NCI-H1694 (cell line): ENCODE measurements at places on chromosomes 5 and 9.

DNA sequence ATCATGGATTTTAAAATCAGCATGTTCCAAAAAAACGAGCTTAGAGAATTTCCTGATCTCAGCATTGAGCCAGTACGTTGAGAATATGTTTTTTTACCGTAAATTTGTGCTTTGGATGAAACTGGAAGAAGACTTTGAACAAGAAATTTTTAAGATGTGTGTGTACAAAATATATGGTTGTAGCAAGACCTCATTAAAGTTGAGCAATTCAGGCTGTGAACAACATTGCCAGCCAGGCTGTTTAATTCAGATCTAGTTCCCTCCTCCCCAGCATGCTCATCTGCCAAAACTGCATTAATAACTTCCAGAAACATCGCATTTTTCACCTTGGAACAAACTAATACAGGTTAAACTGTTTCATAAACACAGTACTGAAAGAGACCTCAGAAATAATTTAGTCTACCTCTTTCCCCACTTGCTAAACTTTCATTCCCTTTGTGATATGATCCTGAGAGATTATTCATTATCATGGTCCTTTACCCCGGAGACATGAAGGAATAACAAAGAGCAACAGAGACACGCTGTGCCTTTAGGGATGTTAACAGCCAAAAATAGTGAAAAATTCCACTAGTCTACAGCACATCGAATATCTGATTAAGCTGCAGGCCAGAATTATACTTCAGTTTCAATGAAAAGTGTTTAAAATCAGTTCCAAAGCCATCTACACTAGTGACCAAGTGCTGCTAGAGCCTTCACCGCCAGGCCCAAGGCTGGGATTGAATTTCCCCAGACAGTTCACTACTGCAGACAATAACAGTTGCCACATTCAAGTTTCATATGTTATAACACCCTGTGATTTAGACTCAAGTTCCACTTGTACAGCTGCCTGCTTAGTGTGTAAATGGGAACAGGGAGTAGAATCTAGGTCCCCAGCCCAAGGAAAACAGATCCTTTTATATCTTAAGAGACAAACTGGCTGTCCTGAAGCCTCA is 89.6 kb downstream of the EFNA5 start:
- no peak for DNase-seq

DNA sequence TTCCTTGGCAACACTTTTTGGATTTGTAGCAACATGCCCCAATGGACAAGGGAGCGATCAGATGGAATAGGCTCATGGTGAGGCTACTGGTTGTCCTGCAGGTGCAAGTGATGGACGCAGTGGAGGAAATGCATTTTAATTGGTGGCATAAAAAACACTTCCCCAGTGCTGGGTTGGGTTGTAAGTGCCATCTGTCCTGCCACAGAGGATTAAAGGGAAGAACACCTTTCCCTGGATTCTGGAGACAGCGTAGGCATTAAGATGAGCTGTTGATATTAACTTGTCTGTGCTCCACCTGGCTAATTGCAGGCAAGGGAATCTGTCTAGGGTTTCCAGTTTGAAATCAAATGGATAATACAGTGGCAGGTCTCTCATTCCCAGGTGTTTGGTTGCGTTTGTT is 173.4 kb downstream of the ZNF462 start:
- DNase-seq: no peak

GRCh38 chr5:120789918-120790317 is 325.8 kb downstream of the PRR16 start:
- DNase-seq: no peak

GRCh38 chr5:163718272-163718671 is 212.9 kb downstream of the MAT2B start:
- DNase-seq: no peak

DNA sequence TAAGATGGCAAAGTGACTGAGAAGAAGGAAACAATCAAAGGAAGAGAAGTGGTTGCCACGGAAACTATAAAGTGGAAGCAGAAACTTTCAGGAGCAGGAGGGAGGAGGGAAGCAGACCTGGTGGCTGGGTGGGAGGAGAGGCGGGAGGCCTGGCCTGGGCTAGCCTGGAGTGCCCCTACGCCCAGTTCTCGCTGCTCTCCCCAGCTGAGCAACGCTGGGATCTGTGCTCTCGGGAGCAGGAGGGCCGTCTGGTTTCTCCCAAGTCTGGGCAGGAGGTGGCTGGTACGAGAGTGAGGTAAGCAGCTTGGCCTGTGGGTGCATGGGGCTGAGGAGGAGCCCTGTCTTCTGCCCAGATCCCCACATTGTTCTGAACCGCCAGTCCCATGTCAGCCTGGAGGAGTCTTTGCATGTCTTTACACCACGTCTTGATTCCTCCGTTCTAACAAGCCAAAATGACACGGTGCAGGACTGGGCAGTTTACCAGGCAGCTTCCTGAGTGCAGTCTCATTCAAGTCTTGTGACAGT is 15.0 kb upstream of the DAB2IP start:
- no peak for DNase-seq

- DNase-seq: no peak
These were observed 104.1 kb downstream of the TTLL11 start for GRCh38 chr9:121989010-121989409.

- DNase-seq: no peak
These were observed 89.8 kb upstream of the ELL2 start for GRCh38 chr5:96051401-96051830.
